ENCODE measurements at places on chromosomes 1 and 21.

GRCh38 chr1:241615043-241615974 is 24.9 kb downstream of the CHML start:
- no peak for DNase-seq

DNA sequence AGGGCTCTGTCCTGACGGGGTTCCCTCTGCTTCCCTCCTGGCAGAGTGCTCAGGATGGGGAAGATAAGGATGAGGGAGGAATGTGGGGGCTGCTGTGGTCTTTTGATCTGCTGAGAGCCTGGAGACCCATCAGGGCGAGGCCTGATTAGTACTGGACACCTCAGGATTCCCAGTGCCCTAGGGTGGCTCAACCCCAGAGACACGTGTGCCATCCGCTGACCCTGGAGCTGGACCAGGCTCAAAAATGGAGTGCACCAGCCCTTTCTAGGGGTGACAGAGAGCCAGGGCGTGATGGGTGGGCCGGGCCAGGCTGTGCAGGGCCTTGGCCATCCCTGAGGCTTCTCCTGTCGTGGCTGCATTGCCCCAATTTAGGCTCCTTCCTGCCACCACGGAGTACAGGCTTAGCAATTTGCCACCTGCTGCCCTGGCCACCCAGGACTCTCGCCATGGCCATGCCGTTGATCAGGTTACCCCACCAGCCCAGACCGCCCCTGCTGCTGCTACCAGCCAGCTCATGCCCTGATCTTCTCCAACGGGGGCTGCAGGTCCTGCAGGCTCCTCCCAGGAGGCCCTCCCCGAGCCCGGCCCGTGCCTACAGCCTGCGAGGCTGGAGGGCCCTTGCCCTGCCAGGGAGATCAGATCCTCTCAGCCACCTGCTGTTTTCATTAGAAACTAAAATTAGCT is 9.5 kb downstream of the WNT4 start:
- no peak for DNase-seq

GRCh38 chr1:12549460-12550349 is 68.3 kb downstream of the DHRS3 start:
- no peak for DNase-seq

DNA sequence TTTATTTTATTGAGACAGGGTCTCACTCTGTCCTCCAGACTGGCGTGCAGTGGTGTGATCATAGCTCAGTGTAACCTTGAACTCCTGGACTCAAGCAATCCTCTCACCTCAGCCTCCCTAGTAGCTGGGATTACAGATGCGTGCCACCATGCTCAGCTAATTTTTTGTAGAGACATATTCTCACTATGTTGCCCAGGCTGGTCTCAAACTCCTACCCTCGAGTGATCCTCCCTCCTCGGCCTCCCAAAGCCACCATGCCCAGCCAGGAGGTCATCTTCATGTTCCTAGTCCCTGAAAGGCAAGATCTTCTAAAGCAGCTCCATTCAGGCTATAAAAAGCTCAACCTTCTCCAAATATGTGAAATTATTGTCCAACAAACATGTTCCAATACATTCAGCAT is 53.9 kb downstream of the TOR1AIP2 start:
- no peak for DNase-seq

- DNase-seq, result no peak
Observed at GRCh38 chr1:10651793-10652192, 144.7 kb downstream of the CASZ1 start.

- no peak for DNase-seq
Observed at GRCh38 chr1:48568501-48568900, 96.5 kb upstream of the SPATA6 start.

- no peak for DNase-seq
Observed at GRCh38 chr21:38702196-38702595, 103.5 kb upstream of the ETS2 start.

GRCh38 chr1:38235705-38236104 is 189.1 kb upstream of the POU3F1 start:
- DNase-seq, result no peak

DNA sequence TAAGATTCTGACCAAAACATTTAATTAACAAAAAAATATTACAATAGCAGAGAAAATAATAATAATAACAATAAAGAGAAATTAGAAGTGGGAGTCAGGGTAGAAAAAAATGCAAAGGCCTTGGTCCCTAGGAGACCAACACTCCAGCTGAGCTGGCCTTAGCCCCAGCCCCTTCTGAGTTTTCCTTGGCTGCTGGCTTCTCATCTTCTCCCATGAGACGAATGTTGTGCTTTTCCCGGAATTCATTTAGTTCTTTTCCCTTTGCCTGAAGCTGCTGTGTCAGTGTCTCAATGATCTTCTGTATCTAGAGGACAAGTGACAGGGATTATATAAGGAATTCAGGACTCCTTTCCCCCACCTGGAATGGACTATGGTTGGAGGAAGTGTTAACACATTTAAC is 2.4 kb downstream of the KLHDC9 start:
- DNase-seq, result no peak

- DNase-seq, result no peak
Observed at GRCh38 chr1:180672105-180672504, 40.3 kb downstream of the XPR1 start.

GRCh38 chr21:45374826-45375455 is 30.0 kb upstream of the COL18A1 start:
- no peak for DNase-seq

DNA sequence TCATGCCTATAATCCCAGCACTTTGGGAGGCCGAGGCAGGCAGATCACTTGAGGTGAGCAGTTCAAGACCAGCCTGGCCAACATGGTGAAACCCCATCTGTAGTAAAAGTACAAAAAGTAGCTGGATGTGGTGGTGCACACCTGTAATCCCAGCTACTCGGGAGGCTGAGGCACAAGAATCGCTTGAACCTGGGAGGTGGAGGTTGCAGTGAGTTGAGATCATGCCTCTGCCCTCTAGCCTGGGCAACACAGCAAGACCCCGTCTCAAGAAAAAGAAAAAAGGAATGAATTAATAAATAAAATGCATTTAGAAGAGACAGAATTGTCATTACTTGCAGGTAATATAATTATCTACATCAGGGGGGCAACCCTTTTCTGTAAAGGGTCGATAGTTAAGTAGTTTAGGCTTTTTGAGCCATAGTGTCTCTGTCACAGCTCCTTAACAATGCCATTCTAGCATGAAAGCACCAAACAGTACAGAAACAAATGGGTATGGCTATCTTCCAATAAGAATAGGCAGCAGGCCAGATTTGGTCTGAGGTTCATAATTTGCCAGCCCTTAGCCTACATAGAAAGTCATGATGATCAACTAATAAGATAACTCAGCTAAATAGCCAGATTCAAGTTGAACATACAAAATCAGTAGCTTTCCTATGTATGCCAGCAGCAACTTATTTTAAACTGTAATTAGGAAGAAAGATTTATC is 56.8 kb downstream of the RPRD2 start:
- DNase-seq, result no peak

DNA sequence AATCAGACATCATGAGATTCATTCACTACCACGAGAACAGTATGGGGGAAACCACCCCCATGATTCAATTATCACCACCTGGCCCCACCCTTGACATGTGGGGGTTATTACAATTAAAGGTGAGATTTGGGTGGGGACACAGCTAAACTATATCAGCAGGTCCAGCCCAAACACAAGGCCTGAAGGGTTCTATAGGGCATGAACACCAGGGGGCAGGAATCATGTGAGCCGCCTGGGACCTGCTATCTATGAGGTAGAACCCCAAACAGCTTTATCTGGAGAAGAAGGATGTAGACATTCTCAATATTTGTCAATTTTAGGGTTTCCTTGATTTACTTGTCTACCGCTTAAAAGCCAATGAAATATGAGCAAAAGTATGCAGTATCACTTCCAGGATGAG is 294.9 kb upstream of the DEPDC1 start:
- DNase-seq, result no peak

GRCh38 chr1:48036710-48037355 is 39.6 kb upstream of the TRABD2B start:
- no peak for DNase-seq

DNA sequence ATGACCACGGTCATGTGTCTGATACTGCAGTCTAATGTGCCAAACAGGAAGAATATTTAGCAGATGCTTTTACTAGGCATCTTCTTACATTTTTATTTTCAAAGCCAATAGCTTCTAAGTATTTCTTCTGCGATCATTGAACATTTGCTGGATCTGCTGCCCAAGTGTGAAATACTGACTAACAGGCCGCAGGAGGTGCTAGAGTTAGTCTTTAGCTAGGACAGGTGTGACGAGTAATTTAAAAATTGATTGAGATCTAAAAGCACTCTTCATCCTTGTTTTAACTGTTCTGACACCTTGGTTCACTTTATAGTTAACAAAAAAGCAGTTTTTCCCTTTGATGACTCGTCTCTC is 748 bp upstream of the FAM78B start:
- no peak for DNase-seq

- DNase-seq, result no peak
Observed at GRCh38 chr1:41742219-41742618, 176.5 kb downstream of the HIVEP3 start.

DNA sequence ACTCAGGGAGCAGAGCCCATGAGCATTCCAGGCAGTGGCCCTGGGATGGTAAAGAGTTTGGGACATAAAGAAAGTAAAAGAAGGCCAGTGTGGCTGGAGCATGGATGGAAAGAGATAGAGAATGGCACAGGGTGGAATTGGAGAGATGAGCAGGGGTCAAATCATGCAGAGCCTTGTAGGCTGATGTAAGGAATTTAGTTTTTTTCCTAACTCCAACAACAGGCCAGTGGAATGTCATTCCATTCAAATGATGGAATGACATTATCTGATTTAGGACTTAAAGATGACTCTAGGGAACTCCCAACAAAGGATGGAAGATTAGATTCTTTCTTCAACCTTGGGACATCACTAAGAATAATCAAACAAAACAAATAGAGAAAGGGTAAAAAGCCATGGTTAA is 12.8 kb upstream of the S100A2 start:
- no peak for DNase-seq

GRCh38 chr1:89603651-89604413 is 29.1 kb upstream of the LRRC8C start:
- DNase-seq, result no peak

GRCh38 chr1:41633764-41634163 is 149.3 kb upstream of the EDN2 start:
- DNase-seq, result no peak

- DNase-seq, result no peak
Observed at GRCh38 chr1:2638466-2639115, 5.8 kb upstream of the MMEL1 start.

DNA sequence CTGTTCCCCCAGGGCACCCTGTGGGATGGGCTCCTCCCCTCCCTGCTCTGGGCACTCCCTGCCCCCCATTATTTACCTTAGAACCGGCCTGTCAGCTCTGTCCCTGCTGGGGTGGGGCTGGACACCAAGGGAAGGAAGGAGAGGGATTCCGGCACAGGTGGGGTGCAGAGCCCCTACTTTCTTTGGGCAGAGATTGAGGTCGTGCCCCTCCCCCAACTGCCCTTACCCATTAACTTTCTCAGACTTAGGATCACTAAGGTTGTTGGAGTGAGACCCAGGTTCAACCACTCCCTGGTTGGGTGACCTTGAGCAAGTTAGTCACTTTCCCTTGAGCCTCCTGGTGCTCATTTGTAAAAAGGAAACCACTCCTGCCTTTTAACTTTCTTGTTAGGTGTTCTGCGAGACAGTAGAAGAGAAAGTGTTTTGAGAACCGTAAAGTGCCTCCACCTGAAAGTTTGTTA is 57.0 kb upstream of the SYNC start:
- no peak for DNase-seq
